Activated naive CD4-positive, alpha-beta T cell treated with Interleukin-2 at 50 U/mL for 16 hours (primary cell): ENCODE measurements at places on chromosomes 7 and 10.
A peak's percentile ranks its signal among the peaks of the same experiment; 100 is the strongest.

GRCh38 chr7:71384094-71384493, 252.2 kb downstream of the GALNT17 start:
- DNase-seq, result no peak

DNA sequence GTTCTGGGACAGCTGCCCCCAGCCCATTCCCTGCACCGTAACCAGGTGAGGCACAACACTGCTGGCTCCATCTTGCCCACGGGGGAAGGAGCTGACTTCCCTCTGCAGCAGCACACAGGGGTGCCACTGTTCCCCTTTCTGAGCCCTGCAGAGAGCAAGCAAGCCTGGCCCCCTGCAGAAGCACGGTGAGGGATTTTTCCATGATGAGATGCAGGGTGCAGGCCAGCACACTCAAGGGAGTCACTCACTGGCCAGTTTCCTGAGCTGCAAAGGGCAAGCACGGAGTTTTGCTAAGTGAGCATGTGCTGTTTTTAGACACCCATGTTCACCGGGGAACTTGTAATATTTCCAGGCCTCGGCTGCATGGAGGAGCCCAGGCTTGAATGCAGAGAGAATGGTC, 176.6 kb downstream of the PIP4K2A start:
- DNase-seq, result no peak

GRCh38 chr10:109892931-109893330, 30.4 kb downstream of the XPNPEP1 start:
- no peak for DNase-seq

DNA sequence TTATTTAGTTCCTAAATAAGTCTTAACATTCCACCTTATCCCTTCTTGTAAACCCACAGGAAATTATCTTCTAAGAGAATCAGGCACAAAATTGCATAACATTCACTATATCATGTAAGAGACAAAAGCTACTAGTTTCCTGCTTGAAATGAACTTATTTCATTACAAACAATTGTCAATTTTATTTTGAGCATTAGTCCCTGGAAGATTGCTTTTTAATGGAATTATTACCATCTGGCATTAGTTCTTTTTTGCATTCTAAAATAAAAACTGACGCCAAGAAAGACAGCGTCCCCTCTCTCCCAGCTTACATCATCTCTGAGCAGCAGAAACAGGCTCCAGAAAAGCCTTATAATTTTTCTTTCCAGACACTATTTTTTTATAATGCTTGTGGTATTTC, 121.8 kb downstream of the NOC3L start:
- no peak for DNase-seq

DNA sequence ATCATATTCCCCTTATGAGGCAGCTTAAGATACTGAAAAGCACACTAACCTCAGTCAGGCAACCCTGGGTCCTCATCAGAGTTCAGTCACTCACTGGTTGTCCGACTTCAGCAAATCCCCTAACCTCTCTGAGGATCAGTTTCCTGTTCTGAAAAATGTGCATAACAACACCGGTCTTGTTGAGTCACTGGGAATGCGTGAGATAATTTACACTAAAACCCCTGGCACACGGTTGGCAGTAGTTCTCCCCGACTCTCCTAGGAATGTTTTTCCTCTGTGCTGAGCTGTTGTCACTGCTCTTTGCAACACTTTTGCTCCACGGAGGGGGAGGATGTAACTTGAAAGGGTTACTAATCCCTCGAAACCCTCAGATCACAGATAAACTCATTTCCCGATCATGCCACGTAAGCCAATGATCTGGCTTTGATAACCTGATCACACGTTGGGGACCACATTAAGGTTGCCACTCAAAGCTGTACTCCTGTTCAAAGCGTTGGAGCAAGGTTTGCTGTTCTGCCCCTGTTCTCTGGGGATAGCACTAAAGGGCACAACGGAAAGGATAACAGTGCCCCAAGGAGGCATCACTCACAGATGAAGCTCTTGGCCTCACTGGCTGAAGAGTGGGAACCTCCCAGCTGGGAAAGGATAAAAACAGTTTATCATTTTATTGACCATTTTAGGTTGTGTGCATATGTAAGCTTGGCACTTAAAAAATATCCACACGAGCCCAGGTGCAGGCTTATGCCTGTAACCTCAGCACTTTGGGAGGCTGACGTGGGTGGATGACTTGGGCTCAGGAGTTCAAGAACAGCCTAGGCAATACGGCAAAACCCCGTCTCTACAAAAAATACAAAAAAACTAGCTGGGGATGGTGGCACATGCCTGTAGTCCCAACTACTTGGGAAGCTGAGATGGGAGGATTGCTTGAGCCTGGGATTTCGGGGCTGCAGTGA, 5.0 kb upstream of the RBM17 start:
- peak; percentile 72 for DNase-seq

GRCh38 chr10:67621834-67622233, 74.2 kb downstream of the CTNNA3 start:
- no peak for DNase-seq

DNA sequence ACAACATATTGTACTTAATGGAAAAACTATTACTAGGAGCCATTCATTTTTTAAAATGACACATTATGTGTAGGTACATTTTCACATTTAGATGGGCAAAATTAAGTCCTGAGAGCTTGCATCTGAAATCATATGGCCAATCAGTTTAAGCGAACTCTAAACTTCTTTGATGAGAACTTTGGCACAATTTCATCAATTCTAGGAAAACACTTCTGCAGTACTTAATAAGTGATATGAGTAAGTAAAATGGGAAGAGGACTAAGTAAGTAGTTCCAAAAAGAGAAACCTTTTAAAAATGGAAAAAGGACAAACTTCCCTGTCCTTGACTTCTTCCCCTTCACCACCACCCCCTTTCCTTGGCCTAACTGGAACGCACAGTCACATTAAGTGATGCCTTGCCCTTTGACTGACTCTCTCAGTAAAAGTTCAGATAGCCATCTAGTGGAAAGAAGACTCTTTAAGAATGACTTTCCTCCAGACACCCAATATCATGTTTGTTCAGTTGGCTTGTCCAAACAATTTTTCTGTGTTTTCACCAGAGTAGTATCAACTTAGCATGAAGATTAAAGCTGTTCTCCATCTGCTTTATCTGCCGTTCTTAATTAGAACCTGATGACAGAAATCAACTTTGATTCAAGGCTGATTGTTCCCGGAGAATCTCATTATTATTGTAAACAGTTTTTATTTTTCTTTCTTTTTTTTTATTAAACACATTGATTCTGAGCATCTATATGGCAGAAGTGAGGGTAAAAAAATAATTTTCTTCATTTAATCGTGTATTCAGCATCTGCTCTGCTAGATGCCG, 45.1 kb downstream of the CNNM2 start:
- DNase-seq, result no peak

GRCh38 chr7:151384776-151385625, 24.8 kb downstream of the WDR86 start:
- DNase-seq, result no peak

GRCh38 chr7:3078514-3078913, 34.8 kb upstream of the CARD11 start:
- no peak for DNase-seq

DNA sequence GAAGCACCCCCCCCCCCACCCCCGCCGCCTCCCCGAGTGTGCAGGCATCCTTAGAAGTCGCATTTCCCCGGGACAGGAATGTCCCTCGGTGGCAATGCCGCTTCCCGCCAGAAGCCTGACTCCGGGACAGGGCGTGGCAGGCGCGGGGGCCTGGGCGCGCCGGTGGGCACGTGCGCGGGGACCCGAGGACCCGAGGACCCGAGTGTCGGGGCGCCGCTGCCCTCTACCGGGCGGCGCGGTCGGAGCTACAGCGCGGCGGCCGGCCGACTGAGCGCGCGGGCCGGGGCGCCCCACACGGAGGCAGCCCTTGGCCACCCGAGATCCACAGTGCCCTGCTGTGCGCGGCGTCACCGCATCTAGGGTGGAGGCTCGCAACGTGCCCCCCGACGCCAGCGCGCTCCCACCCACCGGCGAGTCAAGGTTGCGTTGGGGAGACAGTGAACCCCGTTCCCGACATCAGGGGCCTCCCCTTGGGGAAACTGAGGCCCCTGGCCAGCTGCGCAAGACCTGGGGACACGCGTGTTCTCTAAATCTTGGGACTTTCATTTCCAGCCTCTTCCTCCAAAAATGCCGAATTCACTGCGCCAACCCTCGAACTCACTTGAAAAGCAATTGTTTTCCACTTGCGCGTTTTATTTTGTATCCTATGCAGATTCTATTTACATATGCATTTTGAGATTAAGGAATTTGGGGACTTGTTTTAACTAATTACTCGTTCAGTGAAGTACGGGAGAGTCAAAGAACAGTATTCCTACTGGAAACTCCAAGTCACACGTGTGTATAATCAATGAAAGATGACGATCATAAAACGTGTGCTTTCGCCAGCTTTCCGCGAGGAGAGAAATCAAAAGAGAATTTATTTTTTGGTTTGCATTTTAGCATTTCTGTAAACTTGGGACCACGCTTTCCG, 3.1 kb upstream of the CUX1 start:
- DNase-seq, result peak; percentile 60

DNA sequence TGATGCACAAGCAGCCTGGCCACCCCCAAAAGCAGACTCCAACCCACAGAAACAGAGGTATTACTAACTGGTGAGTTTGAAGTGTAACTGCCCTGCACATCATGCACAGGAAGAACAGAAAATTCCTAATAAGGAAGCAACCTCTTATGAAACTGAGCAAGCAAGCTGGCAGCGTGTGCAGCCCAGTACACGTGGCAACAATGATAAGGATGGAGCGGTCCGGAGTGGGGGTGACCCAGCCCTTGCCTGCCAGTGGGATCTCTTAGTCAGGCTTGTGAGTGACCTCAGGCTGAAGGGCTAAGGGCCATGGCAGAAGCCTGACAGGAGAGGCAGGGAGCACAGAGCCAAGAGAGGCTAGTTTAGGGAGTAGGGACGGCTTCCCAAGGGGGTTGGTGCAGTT, 22.1 kb upstream of the AOAH start:
- no peak for DNase-seq

GRCh38 chr10:95266674-95267095, 24.1 kb downstream of the PDLIM1 start:
- no peak for DNase-seq

DNA sequence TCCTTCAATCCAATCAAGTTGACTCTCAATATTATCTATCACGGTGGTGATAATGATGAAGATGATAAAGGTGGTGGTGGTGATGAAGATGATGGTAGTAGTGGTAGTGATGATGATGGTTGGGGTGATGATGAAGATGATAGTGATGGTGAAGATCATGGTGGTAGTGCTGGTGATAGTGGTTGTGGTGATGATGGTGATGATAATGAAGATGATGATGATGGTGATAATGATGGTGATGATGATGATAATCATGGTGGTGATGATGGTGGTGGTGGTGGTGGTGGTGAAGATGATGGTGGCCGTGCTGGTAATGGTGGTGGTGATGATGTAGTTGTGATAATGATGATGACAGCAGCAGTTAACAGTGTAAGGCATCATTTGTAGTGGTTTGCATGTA, 29.8 kb upstream of the SDK1 start:
- no peak for DNase-seq

- DNase-seq, result no peak
Observed at GRCh38 chr10:103696094-103696410, 159.3 kb downstream of the SH3PXD2A start.

DNA sequence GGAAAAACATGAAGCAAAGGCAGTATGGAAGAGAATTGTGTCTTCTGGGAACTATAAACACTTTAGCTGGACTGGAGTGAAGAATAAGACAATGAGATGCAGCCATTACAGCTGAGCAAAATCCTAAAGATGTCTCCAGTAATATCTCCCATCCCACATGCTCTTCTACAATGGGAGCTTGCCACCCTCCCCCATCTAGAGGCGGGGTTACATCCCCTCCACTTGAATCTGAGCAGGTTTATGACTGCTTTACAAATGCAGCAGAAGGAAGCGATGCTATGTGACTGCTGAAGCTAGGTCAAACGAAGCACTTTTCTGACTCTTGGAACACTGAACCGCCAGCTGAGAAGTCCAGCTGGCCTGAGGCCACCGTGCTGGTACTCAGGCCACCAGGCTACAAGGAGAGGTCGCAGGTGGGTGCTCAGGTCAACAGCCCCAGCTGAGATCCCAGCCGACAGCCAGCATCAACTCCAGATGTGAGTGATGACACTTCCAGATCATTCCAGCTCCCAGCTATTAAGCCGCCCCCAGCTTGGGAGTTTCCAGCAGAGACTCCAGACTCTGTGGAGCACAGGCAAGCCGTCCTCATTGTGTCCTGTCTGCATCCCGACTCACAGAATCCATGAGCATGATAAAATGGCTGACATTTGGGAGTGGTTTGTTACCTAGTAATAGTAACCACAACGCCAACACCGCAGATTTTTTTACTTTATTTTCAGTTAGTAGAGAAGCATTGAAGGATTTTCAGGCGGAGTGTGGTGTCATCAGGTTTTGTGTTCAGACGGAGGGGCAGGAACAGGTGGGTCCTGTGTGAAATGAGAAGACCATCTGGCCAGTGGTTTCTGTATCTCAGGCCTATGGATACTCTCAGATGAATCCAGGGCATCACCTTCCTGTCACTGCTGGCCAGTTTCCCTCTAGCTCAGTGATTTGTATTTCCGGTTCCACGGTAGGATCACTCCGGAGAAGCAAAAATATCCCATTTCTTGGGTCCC, 89.3 kb downstream of the NPY start:
- no peak for DNase-seq

- DNase-seq, result no peak
Observed at GRCh38 chr7:13179011-13179582, 491.7 kb downstream of the ARL4A start.

DNA sequence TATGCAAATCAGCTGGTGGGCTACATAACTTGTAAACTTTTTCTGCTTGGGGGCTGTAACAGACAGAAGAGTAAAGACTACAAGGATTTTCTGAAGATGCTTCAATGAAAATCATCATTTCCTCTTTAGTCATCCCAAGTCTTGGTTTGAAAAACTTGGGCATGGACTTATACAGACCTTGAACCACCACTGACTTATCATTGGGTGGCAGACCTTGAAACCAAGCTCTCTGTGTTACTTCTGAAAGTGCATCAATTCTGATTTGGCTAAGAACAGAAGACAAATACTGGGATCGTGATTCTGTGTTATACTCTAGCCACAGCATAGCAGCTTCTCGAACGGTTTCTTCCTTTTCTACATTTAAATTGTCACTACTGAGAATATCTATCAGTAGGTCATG, 21.3 kb downstream of the KBTBD2 start:
- no peak for DNase-seq

DNA sequence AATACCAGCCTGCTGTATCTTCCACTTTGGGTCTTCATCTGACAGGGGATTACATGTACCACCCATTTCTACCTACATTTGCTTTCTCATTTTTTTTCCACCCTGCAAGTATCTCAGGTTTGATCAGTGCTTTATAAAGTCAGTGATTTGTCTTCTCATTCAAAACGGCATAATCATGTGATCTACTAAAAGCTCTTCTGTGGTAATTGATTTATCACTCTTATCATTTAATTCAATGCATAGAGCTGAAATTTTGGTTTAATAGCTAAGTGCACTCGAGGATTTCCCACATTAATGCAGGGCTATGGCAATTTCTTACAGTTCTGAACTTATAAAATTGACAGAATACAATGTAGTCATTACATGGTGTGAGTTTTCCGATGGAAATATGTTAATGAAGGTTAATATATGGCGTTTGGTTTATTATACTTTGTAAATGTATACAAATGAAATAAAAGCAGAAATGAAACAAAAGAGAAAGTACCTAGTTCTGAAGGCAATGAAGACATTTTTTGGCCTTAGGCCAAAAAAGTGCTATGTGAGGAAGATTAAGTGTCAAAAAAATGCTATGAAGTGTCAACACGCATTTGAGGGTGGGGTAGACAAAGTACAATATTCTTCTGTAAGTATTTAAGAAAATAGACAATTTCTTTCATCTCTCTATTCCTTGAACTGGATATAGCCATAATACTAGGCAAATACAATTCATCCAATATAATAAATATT, 457.3 kb downstream of the ETV1 start:
- no peak for DNase-seq
